Muscle of leg (tissue), 16 donors: ENCODE measurements at places on chromosomes 5 and 9. TPM values are rescaled to one million over a fixed set of nuclear protein-coding genes. Genes with fewer than 3 reads are reported as not detected.

- peaks cover 7% of the 10 kb centered on the region for H3K36me3 ChIP-seq
- peaks cover 6% of the 10 kb centered on the region for H3K4me1 ChIP-seq
- H3K27me3 ChIP-seq = no peaks in the 10 kb centered on the region
- peak overlapping the region; percentile 84 for H3K4me3 ChIP-seq
- DNase-seq = no peak
Observed at GRCh38 chr5:65625743-65626142, 916 bp downstream of the SHLD3 start.

GRCh38 chr5:133304707-133305216 lies 252.9 kb downstream of the HSPA4 start:
- no peak overlapping the region for H3K4me3 ChIP-seq
- DNase-seq = no peak
- peaks cover 5% of the 10 kb centered on the region for H3K4me1 ChIP-seq
- H3K27me3 ChIP-seq = peaks cover 4% of the 10 kb centered on the region
- no peaks in the 10 kb centered on the region for H3K36me3 ChIP-seq

DNA sequence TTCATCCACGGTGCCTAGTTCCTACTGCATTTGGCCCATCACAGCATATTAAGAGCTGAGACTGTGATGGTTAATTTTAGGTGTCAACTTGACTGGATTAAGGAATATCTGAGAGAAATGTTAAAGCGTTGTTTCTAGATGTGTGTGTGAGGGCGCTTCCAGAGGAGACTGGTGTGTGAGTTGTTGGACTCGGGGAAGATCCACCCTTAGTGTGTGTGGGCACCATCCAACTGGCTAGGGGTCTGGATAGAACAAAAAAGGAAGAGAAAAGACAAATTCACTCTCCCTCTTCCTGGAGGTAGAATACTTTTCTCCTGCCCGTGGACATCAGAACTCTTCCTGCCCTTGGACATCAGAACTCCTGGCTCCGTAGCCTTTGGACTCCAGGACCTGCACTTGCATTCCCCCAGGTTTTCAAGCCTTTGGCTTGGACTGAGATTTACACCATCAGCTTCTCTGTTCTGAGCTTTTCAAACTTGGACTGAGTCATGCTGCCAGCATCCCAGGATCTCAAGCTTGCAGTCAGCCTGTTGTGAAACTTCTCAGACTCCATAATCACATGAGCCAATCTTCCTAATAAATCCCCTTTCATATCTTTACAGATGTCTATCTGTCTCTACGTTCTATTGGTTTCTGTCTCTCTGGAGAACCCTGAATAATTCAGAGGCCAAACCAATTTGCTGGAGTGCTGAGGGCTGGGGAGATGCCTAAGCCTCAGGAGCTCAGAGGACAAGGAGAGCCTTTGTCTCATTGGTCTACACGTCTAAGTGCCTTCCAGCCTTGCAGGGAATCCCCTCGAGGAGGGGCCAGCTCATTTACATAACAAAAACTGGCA lies 164.5 kb downstream of the DCP2 start:
- no peak overlapping the region for H3K27ac ChIP-seq
- no peaks in the 10 kb centered on the region for H3K27me3 ChIP-seq
- no peak overlapping the region for H3K4me3 ChIP-seq
- H3K4me1 ChIP-seq = peaks cover 3% of the 10 kb centered on the region
- DNase-seq = peak; percentile 37

DNA sequence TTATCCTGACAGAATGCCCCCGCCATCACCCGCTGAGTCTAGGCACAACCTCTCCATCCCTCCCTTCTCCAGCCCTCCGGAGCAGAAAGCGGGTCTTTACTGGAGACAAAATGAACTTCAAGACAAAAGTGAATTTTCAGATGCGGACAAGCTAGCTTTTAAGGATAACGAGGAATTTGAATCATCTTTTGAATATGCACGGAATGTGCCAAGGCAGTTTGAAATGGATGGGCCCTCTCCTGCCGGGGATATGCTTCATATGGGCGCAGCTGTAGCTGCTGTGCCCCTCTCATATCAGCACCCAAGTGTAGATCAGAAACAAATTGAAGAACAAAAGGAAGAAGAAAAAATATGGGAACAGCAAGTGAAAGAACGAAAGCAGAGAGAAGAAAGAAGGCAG lies 37.5 kb downstream of the CPLANE1 start:
- no peaks in the 10 kb centered on the region for H3K4me1 ChIP-seq
- H3K4me3 ChIP-seq = no peak overlapping the region

The NR2F1 gene
- 1.8 TPM for total RNA-seq

- H3K27me3 ChIP-seq = peaks cover 19% of the 10 kb centered on the region
- H3K36me3 ChIP-seq = no peaks in the 10 kb centered on the region
- no peak overlapping the region for H3K4me3 ChIP-seq
- DNase-seq = no peak
Observed at GRCh38 chr9:126150411-126151030, 176.1 kb upstream of the MVB12B start.
